Effector memory CD8-positive, alpha-beta T cell (primary cell): ENCODE measurements at places on chromosomes 11 and 22.

DNA sequence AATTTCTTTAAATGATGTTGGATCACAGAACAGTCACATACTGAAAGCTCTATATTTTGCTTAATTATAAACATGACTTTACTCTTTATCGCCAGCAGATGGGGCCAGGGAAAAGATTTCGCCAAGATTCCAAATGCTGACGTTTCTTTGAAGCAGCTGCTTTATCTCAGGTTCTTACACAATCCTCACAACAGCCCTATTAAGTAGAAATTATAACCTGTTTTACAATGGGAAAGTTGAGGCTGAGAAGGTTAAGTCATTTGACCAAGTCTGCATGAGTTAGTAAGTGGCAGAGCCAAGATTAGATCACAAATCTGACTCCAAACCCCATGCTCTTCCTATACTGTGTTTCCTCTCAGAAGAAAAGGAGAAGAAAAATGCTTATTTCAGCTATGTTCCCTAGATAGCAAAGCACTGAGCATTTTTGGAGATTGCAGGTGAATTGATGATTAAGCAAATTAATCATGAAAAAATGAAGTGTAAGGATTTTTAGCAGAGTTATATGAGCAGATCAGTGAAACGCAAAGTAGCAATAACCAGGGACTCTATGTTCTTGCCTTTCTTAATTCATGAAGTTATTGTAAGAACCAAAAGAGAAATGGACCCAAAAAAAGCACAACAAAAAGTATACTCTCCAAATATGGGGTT is 79.0 kb downstream of the AASDHPPT start:
- DNase-seq: no peak
- no peaks in the 10 kb centered on the region for H3K36me3 ChIP-seq
- H3K27ac ChIP-seq: no peak overlapping the region
- no peak overlapping the region for H3K4me3 ChIP-seq
- peaks cover 5% of the 10 kb centered on the region for H3K4me1 ChIP-seq

DNA sequence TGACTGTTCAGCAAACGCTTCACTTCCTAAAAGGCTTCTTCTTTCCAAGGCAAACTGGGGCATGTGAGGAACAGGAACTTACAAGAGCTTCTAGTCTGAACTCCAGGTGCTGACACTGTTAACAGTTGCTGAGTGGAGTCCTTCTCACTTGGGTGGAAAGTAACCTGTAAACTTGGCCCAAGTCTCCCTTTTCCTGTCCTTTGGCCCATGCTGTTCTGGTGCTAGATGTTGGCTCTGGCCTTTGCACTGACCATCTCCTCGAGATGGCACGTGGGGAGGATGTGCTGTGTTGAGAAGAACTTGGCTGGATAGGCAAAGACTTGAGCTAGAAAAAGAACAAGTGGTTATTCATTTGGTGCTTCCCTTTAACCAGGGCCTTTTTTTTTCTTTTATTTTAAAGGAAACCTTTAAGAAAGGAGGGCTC is 53.6 kb downstream of the PTPRJ start:
- H3K27me3 ChIP-seq: no peaks in the 10 kb centered on the region
- H3K27ac ChIP-seq: peak overlapping the region; percentile 22
- peaks cover 14% of the 10 kb centered on the region for H3K36me3 ChIP-seq
- DNase-seq: no peak
- H3K4me3 ChIP-seq: no peak overlapping the region

DNA sequence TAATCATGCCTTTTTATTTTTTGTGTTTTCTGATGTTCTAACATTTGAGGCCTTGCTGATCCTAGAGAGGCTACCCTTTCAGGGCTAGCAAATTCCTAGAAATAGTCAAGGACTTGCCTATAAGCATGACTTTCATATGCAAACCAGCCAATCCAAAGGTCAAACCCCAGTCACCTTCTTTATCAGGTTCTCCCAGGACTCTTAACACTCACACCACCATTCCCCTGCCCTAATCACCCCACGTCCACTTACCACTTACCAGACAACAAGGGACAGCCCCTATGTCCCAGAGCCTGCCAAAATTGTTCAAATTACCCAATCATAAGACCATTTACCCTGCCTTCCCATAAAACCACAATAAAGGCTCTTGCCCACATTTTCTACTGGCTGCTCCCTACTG is 1339.8 kb downstream of the LRRC4C start:
- no peak overlapping the region for H3K4me3 ChIP-seq
- DNase-seq: no peak
- H3K4me1 ChIP-seq: no peaks in the 10 kb centered on the region
- H3K36me3 ChIP-seq: no peaks in the 10 kb centered on the region

GRCh38 chr11:17574141-17575091 is 27.4 kb downstream of the OTOG start:
- no peak overlapping the region for H3K27ac ChIP-seq
- no peak overlapping the region for H3K4me3 ChIP-seq
- no peaks in the 10 kb centered on the region for H3K36me3 ChIP-seq
- H3K27me3 ChIP-seq: peaks cover 16% of the 10 kb centered on the region
- no peak for DNase-seq
- H3K4me1 ChIP-seq: no peaks in the 10 kb centered on the region

DNA sequence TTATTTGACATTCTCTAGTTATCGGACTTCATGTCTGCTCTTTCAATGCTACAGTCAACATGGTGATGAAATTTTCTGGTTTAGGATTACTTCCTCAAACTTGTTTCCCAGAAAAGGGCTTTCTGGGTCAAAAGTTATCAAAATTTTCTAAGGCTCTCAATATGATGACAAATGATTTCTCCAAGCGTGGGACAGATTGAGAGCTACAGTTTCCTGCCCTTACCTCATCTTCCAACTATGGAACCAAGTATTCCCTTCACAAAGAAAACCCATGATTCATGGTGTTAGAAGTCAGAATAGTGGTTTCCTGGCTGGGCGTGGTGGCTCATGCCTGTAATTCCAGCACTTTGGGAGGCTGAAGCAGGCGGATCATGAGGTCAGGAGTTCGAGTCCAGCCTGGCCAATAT is 17.8 kb downstream of the MYO18B start:
- H3K36me3 ChIP-seq: no peaks in the 10 kb centered on the region
- H3K27ac ChIP-seq: no peak overlapping the region
- no peaks in the 10 kb centered on the region for H3K4me1 ChIP-seq
- no peak for DNase-seq
- H3K4me3 ChIP-seq: no peak overlapping the region
- H3K27me3 ChIP-seq: peaks cover 8% of the 10 kb centered on the region

DNA sequence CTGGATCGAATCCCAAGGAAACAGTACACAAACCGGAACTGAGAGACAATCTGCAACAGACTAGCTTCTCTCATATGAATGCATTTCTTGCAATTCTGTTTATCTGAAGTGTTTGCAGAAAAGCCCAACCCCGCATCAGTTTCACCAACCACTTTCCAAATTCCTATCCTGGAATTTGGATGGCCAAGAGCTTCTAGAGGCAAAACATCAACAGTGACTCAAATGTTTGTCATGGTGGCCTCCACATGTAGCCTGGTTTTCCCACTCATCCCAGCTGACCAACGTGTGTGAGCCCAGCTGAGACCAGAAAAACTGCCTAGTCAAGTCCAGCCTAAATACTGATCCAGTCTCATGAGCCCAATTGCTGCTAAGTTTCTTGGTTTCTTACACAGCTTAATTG is 8.3 kb upstream of the MIEF1 start:
- H3K36me3 ChIP-seq: peaks cover 4% of the 10 kb centered on the region
- H3K4me3 ChIP-seq: no peak overlapping the region
- peaks cover 11% of the 10 kb centered on the region for H3K4me1 ChIP-seq
- no peak for DNase-seq

DNA sequence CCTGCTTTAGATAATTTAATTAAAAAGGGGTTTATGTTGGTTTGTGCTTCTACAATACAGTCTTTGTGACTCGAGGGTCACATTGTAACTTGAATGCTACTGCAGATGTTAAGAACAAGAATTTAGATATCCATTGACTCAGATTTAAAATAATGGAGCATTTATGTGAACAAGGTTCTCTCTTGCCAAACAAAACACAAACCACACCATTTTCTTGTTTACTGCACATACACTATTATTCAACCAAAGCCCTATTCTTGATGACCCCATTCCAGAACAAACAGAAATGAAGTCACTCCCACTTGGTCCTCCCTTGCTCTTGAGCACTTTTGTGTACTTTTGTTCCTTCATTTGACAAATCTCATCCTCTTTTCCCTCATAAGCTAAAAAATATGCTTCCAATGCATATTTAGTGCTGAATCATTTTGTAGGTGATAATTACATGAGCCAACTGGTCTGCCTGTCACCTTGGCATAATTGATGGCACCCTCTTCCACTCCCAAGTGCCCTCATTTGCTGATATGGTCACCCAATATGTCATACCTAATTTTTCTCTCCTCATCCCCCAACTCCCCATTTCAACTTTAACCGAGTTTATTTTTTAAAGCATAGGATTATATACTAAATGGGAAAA is 2.8 kb downstream of the C11orf71 start:
- H3K27me3 ChIP-seq: no peaks in the 10 kb centered on the region
- no peak for DNase-seq
- H3K4me1 ChIP-seq: peaks cover 23% of the 10 kb centered on the region
- peaks cover 25% of the 10 kb centered on the region for H3K36me3 ChIP-seq

DNA sequence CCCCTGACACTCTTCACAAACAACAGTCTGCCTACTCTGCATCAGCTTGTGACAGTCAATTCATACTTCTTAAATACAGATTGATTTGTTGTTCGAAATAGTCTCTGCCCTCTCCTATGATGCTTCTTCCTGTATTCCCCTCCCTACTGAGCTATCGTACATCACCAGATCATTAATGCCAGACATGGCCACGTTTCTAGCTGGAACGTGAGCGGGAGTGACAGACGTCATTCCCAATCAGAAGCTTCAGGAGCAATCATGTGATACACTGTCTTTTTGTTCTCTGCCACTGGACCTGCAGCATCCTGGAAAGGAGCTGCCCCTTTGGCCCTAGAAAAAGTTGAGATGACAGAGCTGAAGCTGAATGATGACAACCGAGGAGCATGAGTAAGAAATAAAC is 48.5 kb downstream of the CSNK2A3 start:
- H3K27ac ChIP-seq: no peak overlapping the region
- no peak for DNase-seq
- no peaks in the 10 kb centered on the region for H3K4me1 ChIP-seq
- peaks cover 15% of the 10 kb centered on the region for H3K27me3 ChIP-seq
- no peaks in the 10 kb centered on the region for H3K36me3 ChIP-seq

GRCh38 chr11:103483996-103484395 is 374.8 kb downstream of the DYNC2H1 start:
- DNase-seq: no peak
- H3K4me1 ChIP-seq: no peaks in the 10 kb centered on the region
- no peak overlapping the region for H3K4me3 ChIP-seq
- H3K27me3 ChIP-seq: no peaks in the 10 kb centered on the region
- H3K27ac ChIP-seq: no peak overlapping the region
- H3K36me3 ChIP-seq: no peaks in the 10 kb centered on the region

GRCh38 chr11:80338231-80338630 is 897.4 kb upstream of the TENM4 start:
- H3K27ac ChIP-seq: no peak overlapping the region
- H3K27me3 ChIP-seq: no peaks in the 10 kb centered on the region
- H3K36me3 ChIP-seq: no peaks in the 10 kb centered on the region
- H3K4me3 ChIP-seq: no peak overlapping the region

DNA sequence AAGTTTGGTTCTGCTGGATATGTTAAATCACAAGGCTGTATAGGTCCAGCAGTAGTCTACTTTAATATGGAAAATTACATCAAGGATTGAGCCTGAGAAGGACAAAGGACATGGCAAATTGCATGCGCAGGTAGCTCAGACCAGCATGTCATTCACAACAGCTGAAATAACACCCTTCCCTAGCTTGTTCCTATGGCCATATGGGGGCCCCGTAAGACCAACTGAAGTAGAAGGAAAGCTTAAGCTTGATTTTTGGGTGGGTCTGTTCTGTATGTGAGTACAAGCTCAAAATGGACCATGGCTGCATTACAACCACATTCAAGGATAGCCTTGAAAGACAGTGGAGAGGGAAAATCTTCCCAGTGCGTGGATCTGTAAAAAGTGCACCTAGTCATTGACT is 20.6 kb upstream of the PDE3B start:
- H3K4me1 ChIP-seq: peaks cover 28% of the 10 kb centered on the region
- H3K27me3 ChIP-seq: no peaks in the 10 kb centered on the region
- peak overlapping the region; percentile 6 for H3K27ac ChIP-seq
- no peak overlapping the region for H3K4me3 ChIP-seq

DNA sequence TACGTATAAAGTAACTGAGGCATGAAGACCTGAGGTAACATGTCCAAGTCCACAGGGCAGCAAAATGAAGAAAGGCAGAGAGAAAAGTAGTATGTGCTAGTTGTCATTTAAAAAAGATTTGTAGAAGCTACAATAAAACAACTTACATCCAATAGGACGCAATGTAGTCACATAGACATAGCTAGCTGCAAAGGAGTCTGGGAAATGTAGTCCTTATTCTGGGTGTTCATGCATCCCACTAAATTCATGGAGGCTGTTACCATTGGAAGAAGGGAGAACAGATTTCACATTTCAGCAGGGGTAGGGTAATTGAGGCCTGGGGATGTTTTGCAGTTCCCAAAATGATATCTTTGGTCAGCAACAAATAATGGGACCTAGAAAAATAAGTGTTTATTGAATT is 571.4 kb downstream of the MIAT start:
- H3K4me3 ChIP-seq: no peak overlapping the region
- no peak for DNase-seq
- H3K4me1 ChIP-seq: no peaks in the 10 kb centered on the region
- no peaks in the 10 kb centered on the region for H3K36me3 ChIP-seq
- peaks cover 34% of the 10 kb centered on the region for H3K27me3 ChIP-seq
- no peak overlapping the region for H3K27ac ChIP-seq

DNA sequence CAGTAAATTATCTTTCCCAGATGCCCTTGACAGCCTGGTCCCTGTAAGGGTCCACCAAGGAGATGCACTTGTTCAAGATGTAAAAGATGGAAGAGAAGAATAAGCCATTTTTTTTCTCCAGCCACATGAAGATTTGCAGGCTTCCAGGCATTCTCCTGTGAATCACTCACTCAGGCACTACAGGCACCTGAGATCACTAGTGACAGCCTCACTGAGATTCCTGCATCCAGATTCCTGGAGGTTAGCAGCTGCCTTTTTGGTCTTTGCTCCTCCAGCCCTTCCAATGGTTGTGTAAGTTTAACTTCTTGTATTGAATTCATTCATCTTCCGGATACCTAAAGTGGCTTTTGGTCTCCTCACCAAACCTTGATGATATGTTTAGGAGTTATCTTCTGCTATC is 630.2 kb upstream of the CADM1 start:
- no peak for DNase-seq
- no peak overlapping the region for H3K27ac ChIP-seq
- H3K36me3 ChIP-seq: no peaks in the 10 kb centered on the region
- H3K4me3 ChIP-seq: no peak overlapping the region

DNA sequence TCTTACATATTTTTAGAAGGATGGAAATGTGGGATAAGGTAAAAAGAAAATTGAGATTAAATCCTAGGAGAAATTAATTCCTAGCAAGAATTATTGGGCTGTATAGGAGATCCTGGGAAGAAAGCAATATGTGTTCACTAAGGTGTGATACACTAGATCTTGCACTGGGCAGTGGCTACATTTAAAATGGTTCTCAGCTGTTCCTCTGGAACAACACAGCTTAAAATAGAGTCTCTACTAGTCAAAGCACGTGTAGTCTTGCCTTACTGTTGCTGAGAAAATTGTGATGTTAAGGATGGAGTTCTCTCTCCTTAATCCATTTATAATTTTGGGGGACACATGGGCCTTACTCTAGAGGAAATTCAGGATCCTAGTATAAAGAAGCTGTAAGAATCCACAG is 54.9 kb downstream of the EXT2 start:
- no peak overlapping the region for H3K27ac ChIP-seq
- no peak for DNase-seq
- no peaks in the 10 kb centered on the region for H3K27me3 ChIP-seq
- H3K4me1 ChIP-seq: peaks cover 5% of the 10 kb centered on the region
